SJSA1 (cell line): ENCODE measurements at places on chromosomes 7 and 10. TPM values are rescaled to one million over a fixed set of nuclear protein-coding genes. Genes with fewer than 3 reads are reported as not detected.

GRCh38 chr7:75595766-75596165, 103.6 kb downstream of the SPDYE5 start:
- no peak for DNase-seq

Gene CTAGE15
- total RNA-seq: 0.13 and 0.22 TPM in 2 replicates

GRCh38 chr10:29379208-29379607, 90.3 kb downstream of the LYZL1 start:
- DNase-seq: no peak

DNA sequence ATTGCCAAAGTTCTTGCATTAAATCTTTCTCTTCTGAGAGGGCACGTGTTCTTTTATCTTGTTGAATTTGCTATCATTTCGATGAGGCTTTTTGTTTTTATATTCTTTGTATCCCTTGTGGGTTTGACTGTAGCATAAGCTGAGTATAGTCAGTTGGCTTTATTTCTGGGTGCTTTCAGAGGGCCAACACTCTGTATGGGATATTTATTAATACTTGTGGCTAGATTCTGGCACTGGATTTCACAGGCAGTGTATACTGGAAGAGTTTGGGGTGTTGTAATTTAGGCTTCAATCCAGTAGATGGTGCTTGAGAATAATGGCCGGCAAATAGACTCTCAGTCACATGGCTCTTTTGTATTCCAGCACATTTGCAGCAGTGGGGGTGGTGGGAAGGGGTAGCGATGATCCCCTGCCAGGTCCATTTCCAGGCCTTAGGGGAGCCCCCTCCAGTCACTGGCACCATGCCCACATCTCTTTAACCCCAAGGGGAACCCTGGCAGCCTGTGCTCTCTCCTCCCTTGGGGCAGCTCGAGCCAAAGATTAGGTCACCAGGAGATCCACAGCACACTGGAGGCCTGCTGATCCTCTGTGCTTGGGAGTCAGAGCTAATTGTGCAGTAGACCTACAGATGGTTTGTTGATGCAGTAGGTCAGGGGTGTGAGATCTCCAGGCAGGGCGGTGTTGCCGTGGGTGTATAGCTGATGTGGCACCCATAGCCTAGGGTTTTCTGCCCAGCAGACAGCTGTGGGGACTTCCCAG, 81.8 kb downstream of the PTPN20 start:
- no peak for DNase-seq

DNA sequence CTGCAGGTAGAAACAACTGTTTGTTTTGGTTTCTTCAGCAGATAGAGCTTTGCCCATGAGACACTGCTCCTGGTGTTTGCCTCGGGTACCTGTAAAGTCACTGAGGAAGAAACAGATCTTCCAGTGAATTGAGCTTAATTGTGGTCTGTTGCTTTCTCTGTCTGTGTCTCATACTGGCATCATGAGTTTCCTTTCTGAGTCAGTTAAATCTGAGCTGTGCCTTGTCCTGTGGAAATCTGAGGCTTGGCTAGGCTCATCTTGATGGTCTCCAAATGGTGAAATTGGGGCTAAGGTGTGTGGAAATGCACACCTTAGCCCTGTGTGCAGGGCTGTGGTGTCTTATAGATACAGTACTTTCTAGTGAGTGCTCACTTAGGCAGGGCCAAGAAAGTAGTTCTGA, 67.4 kb downstream of the GBF1 start:
- no peak for DNase-seq

DNA sequence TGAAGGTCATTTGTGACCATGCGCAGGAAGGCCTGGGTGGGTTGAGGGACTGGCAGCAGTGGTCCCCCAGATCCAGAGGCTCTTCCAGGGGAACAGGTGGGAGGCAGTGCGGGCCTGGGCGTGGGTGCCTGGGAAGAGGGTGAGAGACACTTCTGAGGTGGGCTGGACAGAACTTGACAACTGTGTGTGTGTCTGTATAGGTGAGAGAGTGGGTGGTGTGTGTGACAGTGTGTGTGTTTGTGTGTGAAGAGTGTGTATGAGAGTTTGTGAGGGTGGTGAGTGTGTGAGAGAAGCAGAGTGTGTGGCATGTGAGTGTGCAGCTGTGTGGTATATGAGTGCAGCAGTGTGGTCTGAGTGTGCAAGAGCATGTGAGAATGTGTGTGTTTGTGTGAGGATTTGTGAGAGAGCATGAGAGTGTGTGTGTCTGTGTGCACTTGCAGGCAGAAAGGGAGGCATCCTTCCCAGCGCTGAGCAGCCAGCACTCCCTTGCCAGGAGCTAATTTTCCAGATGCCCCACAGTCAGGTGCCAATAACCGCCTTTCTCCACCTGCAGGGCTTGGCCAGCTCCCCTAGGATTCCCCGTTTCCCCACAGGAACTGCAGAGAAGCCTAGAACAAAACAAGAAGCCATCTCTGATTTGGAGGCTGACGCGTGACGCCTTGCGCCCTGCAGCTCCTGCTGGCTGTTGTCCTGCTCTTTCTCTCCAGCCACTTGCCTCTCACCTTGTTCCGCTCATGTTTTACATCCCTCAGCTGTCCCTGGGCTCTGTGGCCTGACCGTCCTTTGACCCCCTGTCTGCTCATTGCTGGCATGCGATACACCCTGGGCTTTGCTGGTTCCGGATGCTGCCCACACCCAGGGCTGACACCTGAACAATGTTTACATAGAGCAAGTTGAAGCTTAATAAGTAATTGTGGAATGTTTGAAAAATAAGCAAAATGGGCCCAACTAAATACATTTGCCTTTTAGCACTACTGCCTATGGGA, 88.0 kb downstream of the TMEM178B start:
- DNase-seq: no peak
